ENCODE measurements at places on chromosomes 12 and 14.

DNA sequence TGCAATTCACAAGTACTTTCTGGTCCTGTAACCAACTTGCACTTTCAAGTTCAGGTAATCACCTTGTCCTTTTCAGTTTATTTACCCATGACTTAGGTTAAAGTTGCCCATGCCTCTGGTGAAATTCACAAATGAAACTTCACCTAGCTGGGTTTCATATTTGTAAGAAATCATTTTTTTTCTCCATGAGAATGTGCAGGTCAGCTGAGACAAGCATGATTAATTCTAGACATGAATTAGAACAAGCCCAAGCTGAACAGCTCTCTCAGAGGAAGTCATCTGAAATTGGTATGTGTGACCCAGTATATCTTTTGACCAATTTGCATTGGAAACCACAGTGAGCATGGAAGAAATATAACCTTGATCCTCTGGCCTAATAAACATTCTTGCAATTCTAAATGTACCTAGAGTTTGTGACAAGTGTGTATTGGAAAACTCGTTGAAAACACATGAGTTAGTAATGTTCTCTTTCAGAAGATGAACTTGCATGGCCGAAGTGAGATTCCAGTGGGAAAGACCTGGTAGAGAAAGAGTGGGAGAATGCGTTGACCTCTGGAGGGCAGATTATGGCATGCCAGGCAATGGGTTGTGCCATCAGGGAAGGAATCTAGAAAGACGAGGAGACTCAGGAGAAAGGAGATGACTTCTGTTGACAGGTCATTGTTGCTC, 486.5 kb downstream of the ZFP36L1 start:
- DNase-seq = no peak

DNA sequence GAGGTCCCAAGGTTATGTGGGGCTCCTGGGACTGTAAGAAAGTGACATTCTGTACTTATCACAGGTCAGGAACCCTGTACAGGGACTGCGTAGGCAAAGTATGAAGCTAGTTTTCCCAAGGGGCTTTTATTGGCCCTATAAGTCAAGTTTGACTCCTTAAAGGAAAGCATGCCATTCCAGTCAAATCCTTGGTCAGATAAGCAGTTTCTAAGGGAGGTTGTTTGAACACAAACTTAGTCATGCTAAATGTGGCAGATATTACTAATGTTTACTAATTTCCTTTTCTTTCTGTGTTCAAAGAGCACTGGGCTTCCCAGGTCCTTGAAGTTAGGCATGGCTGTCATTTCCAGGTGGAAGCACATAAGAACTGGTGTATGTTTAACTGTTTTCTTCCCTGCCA, 472.4 kb downstream of the ATP23 start:
- no peak for DNase-seq

DNA sequence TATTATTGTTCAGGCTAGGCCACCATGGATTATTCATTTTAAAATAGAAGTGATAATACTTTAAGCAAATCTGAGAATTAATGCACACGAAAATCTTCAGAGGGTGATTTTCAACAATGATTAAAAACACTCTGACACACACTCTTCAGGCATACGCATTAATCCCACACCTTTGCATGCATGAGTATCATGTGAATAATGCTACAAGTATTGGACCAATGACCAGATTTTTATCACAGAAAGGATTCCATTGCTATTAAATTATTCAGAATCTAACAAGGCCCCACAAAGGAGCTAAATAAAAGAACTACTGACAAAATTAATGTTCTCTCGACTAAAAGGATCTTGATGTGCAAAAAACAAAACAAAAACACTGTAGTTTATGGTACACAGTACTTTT, 11.1 kb downstream of the EPS8 start:
- DNase-seq = no peak

DNA sequence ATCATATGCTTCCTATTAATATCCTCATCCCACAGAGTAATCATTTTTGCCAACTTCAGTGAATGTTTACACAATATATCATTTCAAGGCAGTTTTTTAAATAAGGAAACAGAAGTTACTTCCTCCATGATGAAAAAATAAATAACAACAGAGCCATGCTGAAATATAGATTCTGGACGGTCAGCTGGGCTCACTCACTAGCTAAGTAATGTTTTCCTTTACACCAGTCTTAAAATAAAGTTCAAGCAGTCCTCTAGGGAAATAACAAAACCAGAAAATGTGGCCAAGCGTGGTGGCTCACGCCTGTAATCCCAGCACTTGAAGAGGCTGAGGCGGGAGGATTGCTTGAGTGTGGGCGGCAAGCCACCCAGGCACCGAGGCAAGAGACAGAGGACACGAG, 28.7 kb downstream of the AICDA start:
- DNase-seq = no peak

DNA sequence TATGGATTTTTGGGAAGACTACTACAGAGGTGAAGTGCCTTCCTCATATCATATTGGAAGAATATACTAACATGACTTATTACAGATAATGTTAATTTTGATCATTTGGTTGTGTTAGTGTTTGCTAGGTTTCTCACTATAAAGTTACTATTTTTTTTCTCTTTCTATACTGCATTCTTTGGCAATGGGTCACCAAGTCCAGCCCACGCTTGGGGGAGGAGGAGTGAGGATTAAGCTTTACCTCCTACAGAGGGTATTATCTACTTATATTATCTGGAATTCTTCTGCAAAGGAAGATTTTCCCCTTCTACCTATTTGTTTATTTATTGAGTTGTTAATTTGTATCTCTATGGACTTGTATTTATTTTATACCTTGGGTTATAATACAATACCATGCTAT, 31.5 kb downstream of the SCN8A start:
- DNase-seq = no peak

DNA sequence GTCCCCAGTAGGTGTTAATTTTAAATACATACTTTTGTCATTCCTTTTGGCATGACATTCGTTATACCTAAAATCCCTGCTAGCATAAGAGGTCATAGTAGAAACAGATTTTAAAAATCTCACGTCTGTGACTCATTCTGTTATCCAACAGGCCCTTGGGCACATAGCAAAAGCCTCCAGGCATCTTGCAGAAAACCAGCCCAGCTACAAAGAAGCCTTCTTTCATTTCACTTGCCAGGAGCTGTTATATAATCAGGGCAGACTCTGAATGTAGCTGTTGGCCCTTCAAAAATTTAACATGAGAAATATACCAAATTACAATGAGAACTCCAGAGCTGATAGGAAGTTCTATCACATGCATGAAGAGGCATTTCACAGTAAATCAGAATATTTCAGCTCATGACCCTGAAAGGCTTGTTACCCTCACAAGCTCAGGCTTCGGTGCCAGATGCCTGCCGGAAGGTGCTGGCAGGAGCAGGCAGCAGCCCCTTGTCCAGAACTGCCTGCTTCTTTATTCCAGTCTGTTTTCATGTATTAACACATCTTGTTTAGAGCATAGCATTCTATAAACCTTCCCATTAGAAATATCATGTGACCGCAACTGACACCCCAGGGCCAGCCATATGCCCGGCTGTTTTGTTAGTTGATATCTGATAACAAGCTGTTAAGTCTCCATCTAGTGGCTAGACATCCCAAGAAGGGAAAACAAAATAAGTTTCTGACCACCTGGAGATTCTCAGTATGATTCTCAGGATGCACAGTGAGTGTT, 17.8 kb downstream of the E2F7 start:
- DNase-seq = no peak

GRCh38 chr14:99794151-99794780, 1.1 kb downstream of the EML1 start:
- DNase-seq = no peak

- no peak for DNase-seq
Observed at GRCh38 chr12:107320929-107321631, 227.7 kb upstream of the CRY1 start.

GRCh38 chr14:70156592-70156991, 32.2 kb downstream of the SLC8A3 start:
- DNase-seq = no peak

GRCh38 chr12:54608156-54608555, 19.7 kb upstream of the PPP1R1A start:
- DNase-seq = no peak

- DNase-seq = no peak
Observed at GRCh38 chr14:79730953-79731352, 480.4 kb downstream of the DIO2 start.

DNA sequence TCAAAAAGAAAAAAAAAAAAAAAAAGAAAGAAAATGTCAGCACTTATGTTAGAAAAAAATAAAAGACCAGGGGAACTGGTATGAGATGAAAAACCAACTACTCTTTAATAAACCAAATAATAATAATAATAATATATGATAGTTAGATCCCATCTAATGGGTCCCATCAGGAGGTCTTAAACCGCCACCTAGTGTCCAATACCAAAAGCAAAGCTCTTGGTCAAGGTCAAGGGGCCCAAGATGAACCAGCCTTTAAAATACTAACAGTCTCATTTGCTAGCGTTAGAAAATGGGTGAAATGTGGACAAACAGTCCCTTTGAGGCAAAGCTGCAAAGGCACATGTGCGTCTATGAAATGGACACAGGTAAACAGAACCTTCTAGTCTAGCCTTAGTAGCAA, 12.3 kb downstream of the BRAP start:
- DNase-seq = no peak

- no peak for DNase-seq
Observed at GRCh38 chr12:13503094-13503835, 306.7 kb downstream of the EMP1 start.

DNA sequence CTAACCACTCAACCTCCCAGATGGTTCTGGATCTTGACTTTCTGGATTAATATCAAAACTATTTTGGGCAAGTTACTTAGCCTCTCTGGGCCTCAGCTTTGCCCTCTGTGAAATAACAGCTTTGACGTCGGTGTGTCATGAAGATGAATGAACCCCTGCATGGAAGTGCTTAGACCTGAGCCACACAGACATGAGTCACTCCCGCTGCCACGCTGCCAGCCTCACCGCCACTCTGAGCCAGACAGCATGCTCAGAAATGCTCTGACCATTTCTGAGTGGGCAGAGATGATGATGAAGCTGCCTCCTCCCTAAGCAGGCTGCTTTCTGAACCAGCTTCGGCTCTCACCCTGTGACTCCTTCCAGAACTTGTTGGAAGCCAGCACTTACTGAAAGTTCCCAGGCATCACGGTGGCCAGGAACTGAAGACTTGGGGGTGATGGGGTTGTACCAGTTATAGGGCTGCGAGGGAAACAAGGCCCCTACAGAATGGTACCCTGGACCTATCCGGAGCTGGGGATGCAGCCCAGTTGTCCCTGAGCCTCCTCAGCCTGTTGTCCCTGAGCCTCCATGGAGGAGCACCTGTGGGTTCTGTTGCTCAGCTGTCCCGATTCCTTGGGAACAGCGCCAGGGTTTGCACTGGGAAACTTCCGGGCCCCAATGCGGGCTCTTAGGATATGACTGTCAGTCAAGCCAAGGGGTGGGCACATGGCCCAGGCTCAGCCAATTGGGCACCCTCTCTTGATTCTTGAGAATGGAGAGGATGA, 2.0 kb upstream of the CCDC197 start:
- DNase-seq = no peak

DNA sequence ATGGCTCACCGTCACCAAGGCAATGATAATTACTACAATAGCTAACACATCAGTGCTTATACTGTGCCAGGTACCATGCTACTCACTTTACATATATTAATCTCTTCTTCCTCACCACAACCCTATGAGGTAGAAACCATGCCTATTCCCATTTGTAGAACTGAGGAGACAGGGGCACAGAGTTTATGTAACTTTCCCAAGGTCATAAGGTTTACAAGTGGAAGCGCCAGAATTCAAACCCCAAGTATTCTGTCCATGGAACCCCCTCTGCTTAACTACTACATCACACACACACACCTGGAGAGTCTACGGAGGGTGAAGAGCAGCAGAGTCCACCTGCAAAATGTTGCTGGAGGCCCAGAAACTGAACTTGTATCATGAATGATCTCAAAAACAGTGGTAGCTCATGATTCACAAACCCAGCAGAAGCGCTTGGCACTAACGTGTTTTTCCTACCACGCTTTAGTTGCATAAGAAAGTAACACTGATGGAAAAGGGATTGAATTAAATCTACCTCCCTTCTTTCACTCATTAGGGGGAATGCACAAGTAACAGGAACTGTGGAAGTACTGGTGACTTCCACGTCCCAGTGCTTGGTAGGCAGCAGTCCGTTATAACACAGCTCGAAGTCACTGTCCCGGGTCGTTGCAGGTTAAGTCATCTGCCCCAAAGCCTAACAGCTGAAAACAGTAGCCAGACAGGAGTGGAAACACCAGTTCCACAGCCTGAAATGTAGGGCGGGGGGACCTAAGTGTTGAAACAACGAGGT, 2.0 kb downstream of the ITPR2 start:
- DNase-seq = no peak

DNA sequence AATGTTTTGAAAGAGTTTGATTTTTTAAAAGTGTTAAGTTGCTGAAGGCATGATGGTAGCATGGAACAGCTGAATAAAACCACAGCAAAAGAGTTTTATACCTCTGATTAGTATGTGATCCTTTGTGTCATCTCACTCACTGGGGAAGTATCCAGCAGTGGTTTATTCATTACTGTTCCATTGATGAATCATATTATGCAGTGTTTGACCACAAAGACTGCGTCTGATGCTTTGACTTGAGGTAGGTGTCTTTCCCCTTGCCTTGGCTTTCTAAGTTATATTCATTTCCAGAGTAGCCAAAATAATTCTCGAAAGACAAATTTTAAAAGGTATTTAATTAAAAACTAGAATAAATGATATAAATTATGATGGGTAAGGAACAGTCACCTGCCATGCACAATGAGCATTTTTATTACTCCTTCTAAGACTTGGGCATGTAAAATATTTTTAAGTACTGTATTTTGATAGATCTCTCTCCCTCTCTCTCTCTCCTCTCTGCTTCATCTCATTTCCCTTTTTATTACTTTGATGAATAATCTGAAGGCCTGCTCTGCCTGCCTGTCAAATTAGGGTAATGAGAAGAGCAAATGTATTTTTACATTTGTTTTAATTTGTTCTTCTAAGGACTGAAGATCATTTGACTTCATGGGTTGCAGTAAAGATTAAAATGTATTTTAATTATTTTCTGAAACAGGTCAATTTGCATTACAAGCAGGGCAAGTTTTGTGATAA, 164.9 kb downstream of the NAV3 start:
- no peak for DNase-seq

- DNase-seq = no peak
Observed at GRCh38 chr12:89345376-89345775, 6.9 kb downstream of the DUSP6 start.
